Naive thymus-derived CD8-positive, alpha-beta T cell (primary cell): ENCODE measurements at places on chromosomes 2 and 18.

DNA sequence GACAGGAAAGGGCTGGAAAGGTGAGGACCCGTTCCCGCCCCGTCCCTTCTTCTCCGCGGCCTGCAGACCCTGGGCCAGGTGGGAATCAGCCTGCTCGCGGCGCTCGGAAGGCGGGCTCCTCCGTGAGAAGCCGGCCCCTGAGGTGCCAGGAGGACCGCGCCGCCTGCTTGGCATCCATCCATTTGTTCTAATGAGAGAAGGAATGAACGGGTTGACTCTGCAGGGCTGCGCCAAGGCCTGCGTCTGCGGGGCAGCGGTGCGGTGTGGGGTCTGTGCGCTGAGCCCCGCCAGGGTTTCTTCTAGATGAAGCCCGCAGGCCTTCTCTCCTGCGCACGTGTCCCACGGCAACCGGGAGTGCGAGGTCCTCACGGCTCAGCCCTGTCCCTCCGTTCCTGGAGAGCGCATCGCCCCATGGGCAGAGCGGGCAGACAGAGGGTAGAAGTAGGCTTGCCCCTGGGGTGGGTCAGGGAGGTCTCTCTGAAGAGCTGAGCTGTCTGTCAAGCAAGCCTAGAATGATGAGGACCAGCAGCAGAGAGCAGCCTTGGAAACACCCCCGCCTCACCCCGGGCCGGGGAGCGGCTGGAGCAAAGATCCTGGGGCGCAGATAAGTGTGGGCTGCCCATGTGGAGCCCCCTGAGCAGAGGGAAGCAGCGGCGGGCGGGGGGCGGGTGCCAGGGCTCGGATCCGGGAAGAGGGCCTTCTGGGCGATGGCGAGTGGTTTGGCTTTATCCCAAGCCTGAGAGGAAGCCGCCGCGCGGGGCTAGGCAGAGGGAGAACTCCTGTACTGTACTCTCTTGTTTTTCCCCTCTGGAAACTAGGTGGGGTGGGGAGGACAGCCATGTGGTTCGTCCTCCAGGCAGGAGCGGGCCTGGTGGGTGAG lies 27.9 kb upstream of the HS6ST1 start:
- H3K27me3 ChIP-seq: no peaks in the 10 kb centered on the region
- no peak for DNase-seq
- no peak overlapping the region for H3K27ac ChIP-seq
- H3K4me3 ChIP-seq: no peak overlapping the region
- H3K4me1 ChIP-seq: no peaks in the 10 kb centered on the region

DNA sequence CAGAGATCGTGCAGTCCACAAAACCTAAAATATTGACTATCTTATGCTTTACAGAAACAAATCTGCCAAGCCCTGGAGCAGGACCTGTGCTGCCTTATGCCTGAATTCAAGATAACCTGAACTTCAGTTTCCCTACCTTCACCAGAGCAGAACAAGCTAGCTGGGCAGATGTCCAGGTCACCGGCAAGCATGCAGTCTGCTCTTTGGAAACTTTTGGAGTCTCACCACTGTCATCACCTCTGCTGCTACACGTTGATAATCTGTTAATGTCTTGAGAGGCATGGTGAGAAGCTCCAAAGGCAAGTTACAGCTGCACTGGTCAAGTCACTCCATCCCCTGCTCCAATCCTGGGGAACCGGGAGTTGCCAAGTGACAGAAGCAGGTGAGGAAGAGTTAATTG lies 354.2 kb downstream of the RBM43 start:
- H3K4me1 ChIP-seq: no peaks in the 10 kb centered on the region
- H3K4me3 ChIP-seq: no peak overlapping the region
- H3K27ac ChIP-seq: no peak overlapping the region
- H3K27me3 ChIP-seq: peaks cover 10% of the 10 kb centered on the region
- no peaks in the 10 kb centered on the region for H3K36me3 ChIP-seq

GRCh38 chr2:10798783-10799182 lies 13.8 kb downstream of the PDIA6 start:
- peaks cover 7% of the 10 kb centered on the region for H3K36me3 ChIP-seq
- H3K27ac ChIP-seq: no peak overlapping the region
- no peak overlapping the region for H3K4me3 ChIP-seq
- peaks cover 12% of the 10 kb centered on the region for H3K4me1 ChIP-seq
- no peak for DNase-seq

GRCh38 chr2:20625491-20626391 lies 25.2 kb downstream of the HS1BP3 start:
- no peak overlapping the region for H3K4me3 ChIP-seq
- DNase-seq: no peak
- peaks cover 10% of the 10 kb centered on the region for H3K36me3 ChIP-seq

DNA sequence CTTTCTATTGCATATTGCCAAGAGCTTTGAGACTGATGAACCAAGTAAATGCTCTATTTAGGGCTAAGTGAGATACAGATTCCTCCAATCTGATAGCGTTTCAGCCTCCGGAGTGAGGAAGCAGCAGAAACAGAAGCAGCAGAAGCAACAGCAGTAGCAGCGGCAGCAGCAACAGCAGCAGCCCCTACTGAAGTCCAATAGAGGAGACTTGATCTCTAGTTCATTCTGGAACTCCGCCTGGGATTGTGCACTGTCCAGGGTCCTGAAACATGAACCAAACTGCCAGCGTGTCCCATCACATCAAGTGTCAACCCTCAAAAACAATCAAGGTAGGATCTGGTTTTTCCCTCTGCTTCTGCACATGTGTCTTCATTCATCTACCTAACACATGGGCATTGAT lies at the start of gene DPP10:
TSS of gene DPP10 (plus strand) at position 132 of the 400 bp plus-strand sequence.
- peaks cover 14% of the 10 kb centered on the region for H3K27me3 ChIP-seq
- no peak within 1 kb of the TSS for H3K4me3 ChIP-seq
- H3K27ac ChIP-seq: no peak within 1 kb of the TSS
- H3K4me1 ChIP-seq: no peaks in the 10 kb centered on the region
- DNase-seq: no peak

DNA sequence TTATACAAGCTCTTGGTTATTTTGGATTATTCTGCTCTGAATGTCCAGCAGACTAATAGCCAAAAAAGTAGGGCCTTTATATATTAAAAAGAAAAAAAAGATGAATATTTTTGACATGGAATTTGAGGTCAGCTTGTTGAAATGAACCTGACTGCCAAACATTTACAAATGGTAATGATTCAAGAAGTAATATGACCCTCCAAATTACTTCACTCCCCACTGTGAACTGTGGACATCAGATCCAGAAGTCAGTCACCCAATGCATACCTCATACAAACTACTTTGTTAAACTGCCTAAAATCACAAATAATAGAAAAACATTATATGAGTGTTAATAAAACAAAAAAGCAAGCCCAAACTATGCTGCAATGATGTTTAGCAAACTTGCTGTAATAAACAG lies 10.0 kb downstream of the EPG5 start:
- no peaks in the 10 kb centered on the region for H3K27me3 ChIP-seq
- DNase-seq: no peak
- H3K4me1 ChIP-seq: peaks cover 67% of the 10 kb centered on the region

DNA sequence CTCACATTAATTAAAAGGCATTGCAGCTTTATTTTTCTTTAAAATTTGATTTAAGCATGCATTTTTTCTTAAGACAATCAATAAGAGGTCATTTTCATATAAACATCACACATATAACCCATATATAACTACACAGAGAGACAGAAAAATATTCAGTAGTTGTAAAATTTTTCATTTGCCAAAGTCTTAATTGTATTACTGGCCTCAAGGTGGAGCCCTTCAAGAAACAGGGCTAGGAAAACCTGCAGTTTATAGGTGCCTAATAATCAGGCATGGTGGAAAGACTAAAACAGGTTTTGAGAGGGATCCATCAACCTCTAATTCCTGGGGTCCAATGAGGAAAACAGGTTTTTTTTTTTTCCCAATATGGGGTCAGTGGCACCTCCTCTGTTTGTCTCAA lies 71.3 kb upstream of the ZNF804A start:
- no peak for DNase-seq
- H3K36me3 ChIP-seq: peaks cover 14% of the 10 kb centered on the region
- H3K27ac ChIP-seq: no peak overlapping the region
- H3K4me3 ChIP-seq: no peak overlapping the region

DNA sequence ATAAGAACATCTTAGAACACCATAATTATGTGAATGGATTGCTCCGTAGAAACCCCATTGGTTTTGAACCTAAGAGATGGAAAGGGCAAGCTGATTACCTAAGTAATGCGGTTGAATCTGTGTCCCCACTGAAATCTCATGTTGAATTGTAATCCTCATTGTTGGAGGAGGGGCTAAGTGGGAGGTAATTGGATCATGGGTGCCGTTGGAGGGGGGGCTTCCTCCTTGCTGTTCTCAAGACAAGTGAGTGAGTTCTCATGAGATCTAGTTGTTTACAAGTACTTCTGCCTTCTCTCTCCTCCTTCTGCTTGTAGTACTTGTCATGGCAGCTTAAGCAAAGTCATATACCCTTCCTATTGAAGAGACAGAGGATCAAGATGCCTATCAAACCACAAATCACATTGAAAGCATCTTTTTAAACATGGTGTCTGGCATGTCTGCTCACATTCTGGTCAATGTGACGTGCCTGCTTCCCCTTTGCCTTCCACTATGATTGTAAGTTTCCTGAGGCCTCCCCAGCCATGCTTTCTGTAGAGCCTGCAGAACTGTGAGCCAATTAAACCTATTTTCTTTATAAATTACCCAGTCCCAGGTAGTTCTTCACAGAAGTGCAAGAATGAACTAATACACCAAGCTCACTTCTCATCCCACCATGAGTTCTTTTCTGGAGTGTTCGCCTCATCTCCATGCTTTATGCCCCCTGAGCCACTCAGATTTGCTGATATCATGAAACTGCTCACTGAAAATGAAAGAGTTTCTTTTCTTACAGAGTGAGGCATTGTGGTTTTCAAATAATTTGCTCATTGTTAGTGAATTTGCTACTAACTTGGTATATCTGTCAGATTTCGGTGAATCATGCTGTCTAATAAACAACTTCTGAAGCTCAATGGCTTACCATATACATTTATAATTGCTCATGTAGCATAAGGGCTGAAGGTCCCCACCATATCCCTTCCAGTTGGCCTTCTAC lies 23.6 kb downstream of the KCNE4 start:
- H3K27me3 ChIP-seq: peaks cover 4% of the 10 kb centered on the region
- no peaks in the 10 kb centered on the region for H3K36me3 ChIP-seq
- DNase-seq: no peak
- no peak overlapping the region for H3K4me3 ChIP-seq
- no peak overlapping the region for H3K27ac ChIP-seq

DNA sequence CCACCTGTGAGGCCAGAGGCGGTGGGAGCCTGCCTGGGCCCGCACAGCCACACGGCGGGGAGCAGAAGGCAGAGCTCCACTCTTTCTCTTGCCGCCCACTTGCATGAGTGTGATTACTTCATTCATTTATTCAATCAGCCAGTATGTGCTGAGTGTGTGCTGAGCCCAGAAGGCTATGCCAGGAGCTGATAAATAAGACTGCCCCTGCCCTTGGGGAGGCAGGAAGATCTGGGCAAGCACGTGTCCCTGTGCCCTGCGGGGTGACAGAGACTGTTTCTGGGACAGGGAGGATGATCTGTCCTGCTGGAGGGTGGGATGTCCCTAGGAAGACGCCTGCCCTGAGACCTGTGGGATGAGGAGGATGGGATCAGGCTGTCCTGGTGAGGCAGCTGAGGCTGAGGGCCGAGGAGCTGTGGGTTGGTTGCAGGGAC lies 250.8 kb downstream of the DYSF start:
- no peaks in the 10 kb centered on the region for H3K36me3 ChIP-seq
- DNase-seq: no peak
- no peaks in the 10 kb centered on the region for H3K4me1 ChIP-seq
- no peak overlapping the region for H3K27ac ChIP-seq
- peaks cover 24% of the 10 kb centered on the region for H3K27me3 ChIP-seq
- H3K4me3 ChIP-seq: no peak overlapping the region

DNA sequence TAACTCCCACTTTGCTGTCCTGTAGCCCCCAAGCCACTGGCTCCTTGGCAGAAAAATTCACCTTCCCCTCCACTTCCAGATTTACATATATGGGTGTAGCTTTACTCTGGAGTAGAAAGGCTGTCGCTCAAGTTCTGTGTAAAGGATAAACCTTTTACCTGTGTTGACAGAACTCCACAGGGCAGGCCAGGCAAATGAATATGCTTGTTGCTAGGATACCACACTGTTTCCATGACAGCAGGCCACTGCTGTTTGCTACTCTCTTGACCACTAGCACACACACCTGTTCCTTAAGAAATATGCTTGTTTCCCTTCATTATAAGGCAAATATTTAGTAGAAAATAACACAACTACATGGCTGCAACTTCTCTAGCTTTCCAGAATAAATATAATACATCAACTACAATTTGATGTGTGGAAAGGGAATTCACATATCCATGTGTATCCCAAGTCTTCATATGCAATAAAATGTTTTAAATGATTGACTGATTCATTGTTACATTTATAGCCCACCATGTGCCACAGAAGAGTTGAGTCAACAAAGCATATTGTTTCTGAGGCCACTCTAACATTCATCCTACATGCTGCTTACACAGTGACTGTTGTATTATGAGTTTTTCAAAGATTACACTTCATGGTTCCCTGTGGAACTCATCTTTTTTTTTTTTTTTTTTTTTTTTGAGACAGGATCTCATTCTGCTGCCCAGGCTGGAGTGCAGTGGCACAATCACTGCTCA lies 56.2 kb upstream of the ROCK1 start:
- H3K27me3 ChIP-seq: peaks cover 4% of the 10 kb centered on the region
- no peaks in the 10 kb centered on the region for H3K4me1 ChIP-seq
- DNase-seq: no peak
- no peak overlapping the region for H3K4me3 ChIP-seq
- H3K36me3 ChIP-seq: no peaks in the 10 kb centered on the region

DNA sequence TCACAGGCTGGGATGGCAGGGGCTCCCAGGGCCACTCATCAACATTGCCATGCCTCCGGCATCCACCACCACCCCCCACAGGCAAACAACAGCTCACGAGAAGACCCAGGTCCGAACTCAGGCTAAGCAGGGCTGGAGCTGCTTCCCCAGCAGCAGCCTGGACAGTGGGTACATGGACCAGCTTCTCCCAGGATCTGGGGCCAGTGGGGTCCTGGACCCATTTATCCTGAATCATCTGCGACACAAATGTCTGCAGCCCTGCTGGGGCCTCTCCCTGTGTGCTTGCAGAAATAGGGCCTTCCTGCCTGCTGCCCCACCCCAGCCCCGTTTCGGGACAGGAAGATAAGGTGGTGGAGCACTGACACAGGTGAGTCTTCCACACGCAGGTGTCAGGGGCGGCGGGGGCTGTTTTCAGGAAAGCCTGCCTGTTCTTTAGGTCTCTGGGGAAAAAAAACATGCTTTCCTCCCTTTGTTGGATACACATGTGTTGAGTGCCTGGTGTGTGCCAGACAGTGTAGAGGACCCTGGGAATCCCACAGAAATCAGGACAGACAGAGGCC lies 4.5 kb downstream of the PRLH start:
- H3K36me3 ChIP-seq: no peaks in the 10 kb centered on the region
- no peak overlapping the region for H3K4me3 ChIP-seq
- H3K27ac ChIP-seq: no peak overlapping the region
- peaks cover 3% of the 10 kb centered on the region for H3K4me1 ChIP-seq
- no peaks in the 10 kb centered on the region for H3K27me3 ChIP-seq

- peak overlapping the region; percentile 30 for H3K27ac ChIP-seq
- peaks cover 24% of the 10 kb centered on the region for H3K4me1 ChIP-seq
- no peak overlapping the region for H3K4me3 ChIP-seq
- no peaks in the 10 kb centered on the region for H3K36me3 ChIP-seq
- H3K27me3 ChIP-seq: no peaks in the 10 kb centered on the region
Observed at GRCh38 chr2:207283356-207283755, 117.6 kb upstream of the KLF7 start.

GRCh38 chr2:60966507-60967405 lies 50.8 kb upstream of the PEX13 start:
- H3K27ac ChIP-seq: peak overlapping the region; percentile 78
- peaks cover 73% of the 10 kb centered on the region for H3K4me1 ChIP-seq
- no peak for DNase-seq
- H3K36me3 ChIP-seq: no peaks in the 10 kb centered on the region
- no peaks in the 10 kb centered on the region for H3K27me3 ChIP-seq
